Aorta (tissue), 5 donors: ENCODE measurements at places on chromosomes 6 and 20. TPM values are rescaled to one million over a fixed set of nuclear protein-coding genes. Genes with fewer than 3 reads are reported as not detected.

DNA sequence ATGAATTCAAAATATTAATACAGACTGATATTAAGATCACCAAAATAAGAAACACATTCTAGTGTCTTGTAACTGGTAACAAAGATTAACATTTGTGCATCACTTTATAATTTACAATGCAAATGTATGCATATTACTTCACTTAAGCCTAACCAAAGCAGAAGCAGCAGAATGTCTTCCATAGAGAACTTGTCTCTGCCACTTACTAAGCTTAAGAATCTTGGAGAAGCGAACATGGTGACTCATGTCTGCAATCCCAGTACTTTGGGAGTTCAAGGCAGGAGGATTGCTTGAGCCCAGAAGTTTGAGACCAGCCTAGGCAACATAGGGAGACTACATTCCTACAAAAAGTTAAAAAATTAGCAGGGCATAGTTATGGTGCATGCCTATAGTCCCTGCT lies 18.8 kb downstream of the AK9 start:
- no peak for DNase-seq

GRCh38 chr20:1335961-1336698 lies 7.2 kb upstream of the SDCBP2 start:
- DNase-seq = no peak

DNA sequence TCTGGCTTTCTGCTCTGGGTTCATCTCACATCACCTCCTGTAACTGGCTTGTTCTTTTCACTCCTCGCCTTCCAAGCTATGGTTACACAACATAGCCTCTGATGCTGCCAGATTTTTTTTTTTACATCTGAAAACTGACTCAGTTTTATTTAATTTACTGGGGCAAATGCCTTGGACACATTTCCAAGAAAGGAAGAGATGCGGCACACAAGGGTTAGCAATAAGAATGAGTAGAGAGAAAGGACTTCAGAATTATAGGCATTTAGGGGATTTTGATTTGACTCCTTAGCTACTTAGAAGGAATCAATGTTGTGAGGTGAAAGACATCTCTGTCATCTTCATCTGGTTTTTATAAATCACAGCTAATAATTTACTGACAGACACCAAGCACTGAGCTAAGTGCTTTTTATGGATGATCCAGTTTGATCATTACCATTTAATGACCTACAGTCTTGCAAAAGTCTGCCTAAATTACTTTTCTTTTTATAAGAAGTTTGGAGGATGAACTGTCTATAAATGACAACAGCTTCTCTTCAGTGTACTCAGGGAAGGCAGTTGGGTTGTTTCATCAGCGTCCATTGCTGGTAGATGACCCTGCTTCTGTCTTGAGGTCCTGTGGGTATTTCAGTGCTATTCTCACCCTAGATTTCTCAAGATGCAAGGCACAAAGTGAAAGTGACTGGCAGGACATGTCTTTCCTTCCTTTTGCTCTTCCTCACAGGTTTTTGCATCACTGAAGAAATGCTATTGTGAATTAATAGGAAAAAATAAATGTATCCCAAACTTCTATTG lies 31.1 kb downstream of the LAMA4 start:
- no peak for DNase-seq

- DNase-seq = no peak
Measured at GRCh38 chr6:138503881-138504680, 4.8 kb upstream of the NHSL1 start.

DNA sequence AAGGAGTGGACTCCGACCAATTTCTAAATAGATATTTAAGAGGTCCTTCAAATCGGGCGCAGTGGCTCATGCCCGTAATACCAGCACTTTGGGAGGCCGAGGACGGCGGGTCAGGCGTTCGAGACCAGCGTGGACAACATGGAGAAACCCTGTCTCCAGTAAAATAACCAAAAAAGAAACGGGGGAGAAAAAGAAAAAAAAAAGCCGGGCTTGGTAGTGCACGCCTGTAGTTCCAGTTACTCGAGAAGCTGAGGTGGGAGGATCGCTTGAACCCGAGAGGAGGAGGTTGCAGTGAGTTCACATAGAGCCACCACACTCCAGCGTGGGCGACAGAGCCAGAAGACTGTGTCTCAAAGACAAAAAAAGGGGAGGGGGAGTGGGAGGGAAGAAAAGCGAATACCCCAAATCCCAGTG lies 53.3 kb upstream of the HFE start:
- DNase-seq = peak; percentile 87

DNA sequence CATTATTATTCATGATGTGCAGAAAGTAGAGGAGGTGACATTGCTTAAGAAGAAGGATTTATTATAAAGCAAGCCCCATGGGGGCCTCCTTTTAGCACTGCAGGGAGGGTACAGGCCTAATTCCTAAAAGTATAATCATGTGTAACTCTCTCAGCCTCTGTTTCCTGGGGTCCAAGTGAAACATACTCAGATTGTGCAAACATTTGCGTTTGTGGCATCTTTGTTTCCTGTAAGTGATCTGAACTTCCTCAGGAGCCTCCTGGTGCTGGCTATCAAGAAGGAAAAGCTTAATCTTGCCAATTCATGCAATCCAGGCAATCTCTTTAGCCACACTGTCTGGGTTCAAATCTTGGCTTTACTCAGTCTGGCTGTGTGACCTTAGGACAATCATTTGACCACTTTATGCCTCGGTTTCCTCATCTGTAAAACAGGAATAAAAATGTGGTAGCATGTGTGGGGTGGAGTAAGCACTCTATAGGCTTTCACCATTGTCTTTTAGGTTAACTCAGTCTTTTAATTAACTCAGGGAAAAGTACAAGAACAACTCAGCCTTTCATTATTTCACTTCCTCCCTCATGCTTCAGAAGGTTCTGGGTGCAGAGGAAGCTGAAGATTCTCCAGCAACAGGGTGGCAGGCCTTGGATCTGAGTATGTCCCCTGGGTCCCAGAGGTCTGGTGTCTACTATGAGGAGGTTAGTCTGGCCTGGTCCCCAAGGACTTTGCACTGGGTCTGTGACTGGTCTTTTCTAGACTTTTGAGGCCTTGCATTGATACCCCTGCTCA lies 831 bp upstream of the SIRPB2 start:
- no peak for DNase-seq

GRCh38 chr6:24692848-24693592 lies 25.9 kb downstream of the C6orf62 start:
- no peak for DNase-seq

DNA sequence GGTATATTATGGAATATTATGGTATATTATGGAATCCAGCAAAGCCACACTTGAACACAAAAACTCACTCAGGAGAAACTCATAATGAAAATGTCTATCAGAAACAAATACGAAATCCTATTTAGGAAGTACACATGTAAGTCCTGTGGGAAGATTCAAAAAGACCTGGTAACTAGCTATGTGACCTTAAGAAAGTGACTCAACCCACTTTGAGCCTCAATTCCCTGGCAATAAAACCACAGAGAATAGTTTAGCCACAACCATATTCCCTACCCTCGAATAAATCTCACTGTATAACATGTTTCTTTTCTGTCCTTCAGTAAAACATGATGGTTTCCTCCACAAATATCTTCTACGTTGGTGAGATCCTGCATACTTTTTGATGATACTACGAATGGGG lies 56.4 kb downstream of the ZMYND8 start:
- no peak for DNase-seq

GRCh38 chr6:170295510-170296422 lies 4.9 kb upstream of the DLL1 start:
- DNase-seq = no peak

- DNase-seq = no peak
Measured at GRCh38 chr6:105740946-105741645, 338.2 kb upstream of the PREP start.

DNA sequence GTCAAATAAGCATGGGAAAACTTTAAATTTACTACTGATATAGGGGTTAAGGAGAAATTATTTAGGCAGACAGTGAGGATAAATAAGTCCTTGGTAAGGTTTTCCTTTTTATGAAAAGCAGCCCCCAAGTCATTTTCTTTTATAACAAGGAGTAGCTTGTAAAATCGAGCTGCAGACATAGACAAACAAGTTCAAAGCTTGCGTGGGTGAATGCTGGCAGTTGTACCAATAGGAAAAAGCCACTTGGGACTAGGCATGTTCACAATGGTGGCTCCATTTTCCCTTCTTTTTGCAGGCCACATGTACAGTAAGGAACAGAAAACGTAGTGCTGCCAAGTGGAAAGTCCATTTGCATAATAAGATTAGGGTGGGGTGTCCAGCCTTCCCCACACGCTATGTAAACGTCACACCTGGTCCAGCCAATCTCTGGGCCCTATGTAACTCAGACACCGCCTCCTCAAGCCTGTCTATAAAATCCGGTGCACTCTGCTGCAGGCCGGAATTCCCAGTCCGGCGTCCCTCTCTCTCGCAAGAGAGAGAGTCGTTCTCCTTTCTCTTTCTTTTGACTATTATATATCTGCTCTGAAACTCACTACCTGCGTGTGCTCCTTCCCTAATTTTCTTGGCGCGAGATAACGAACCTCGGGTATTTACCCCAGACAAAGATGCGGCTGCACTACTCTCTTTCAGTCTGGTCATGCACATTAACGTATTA lies 217.1 kb upstream of the MAN1A1 start:
- no peak for DNase-seq

DNA sequence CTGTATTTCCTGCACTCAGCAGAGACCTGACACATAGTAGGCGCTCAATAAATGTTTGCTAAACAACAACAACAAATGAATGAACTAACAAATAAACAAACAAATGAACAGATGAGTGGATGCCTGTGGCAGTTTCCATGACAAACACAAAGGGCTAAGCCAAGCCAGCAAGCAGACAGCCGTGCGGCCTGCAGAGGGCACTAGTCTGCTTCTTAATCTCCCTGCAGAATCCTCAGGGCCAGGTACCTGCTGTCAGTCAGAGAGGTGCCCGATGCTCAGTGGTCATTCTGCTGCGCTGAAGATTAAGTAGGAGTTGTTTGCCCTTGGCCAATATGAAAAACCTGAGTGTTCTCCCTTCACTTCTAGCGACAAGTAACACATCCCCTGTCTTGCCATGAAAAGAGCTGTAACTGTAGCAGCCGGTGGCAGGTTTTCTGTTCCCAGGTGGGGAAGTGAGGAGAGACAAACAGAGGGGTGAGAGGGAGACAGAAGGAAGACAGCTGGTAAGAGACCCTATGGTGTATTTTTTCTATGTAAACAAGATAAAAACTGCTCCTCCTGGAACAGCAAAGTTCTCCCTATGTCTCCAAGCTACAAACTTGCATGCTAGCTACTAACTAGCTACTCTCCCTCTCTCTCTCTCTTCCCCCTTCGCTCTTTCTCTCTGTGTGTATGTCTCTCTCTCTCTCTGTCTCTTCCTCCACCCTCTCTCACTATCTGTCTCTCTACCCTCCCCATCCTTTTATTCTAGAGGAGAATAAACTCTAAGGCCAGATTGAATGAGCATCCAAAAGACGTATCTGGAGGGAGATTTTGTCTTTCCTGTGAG lies at the start of gene MC3R:
Gene MC3R (plus strand): TSS at position 779 of the 829 bp plus-strand sequence. CDS start 112 bp downstream, outside the sequence.
- no peak for DNase-seq

DNA sequence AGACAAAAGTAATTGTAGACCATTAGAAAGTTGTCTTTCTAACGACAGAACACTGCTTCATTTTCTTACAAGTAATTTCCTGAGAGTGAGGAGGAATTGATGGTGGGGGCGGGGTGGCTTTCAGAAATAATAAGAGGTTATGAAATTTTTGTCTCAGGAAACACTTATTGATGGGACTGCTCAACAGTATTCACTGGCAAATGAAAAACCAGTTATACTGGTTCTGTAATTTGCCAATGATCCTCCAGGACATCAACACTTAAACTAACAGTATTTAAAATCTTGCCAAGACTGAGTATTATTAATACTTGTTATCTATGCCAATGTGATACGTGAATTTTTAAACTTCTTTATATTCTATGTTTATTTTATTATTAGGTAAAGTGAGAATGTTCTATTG lies 41.8 kb upstream of the FUT9 start:
- no peak for DNase-seq

DNA sequence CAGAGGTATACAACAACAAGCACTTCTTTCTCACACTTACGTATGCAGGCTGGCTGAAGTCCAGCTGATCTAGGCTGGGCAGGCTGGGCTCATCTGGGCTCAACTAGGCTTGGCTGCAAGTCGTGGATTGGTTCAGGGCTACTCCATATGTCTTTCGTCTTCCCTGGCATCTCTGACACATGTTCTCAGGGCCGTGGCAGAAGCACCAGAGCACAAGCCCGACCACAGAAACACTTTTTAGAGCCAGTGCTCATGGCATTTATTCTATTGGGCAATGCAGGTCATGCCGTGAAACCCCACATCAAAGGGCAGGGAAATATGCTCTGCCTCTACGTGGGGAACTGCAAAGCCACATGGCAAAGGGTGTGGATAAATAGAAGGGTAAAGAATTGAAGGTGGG lies 93.8 kb downstream of the RIN2 start:
- DNase-seq = no peak

GRCh38 chr6:18242062-18242851 lies 22.1 kb downstream of the DEK start:
- DNase-seq = no peak

DNA sequence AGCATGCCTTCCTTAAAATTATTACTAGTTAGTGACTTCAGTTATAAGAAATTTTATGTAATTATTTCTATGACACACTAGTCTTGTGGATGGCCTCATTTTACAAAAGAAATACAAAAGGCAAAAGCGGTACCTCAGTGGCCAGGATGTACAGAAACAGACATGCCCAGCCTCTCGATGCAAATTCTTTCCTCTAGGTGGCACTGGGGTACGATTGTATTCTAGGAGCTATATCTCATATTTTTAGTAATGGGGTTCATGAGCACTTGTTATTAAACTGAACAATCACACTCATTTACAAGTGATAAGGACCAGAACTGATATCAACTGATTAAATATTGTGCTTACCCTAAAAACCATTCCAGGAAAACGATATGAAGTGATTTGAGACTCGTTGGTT lies 59.8 kb downstream of the SOD2 start:
- no peak for DNase-seq

DNA sequence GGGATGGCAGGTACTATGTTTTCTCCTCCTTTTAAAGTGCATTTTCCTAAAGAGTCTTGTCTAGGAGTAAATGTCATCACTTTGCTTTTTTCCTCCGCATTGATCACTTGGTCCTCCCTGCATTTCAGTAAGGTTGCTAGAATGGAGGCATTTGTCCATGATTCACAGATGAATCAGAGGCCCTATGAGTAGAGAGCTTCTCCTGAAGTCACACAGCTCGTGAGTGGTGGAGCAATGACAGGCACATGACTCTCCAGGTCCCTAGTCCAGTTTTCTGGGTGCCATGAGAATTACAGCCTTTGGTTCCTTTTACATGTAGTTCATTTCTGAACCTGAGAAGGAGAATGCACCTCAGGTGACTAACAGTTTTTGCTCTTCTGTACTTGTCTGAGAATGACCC lies 50.5 kb downstream of the HLA-A start:
- no peak for DNase-seq

GRCh38 chr20:2653556-2654383 lies 1.3 kb downstream of the NOP56 start:
- DNase-seq = no peak

Gene TRAPPC3L
- total RNA-seq = 0.55 TPM

Gene ADGB
- 0.18 TPM for total RNA-seq

Gene ANKRD66
- not detected for total RNA-seq

Gene ULBP1
- total RNA-seq = 0.13 TPM

Gene PLN
- 587 TPM for total RNA-seq

Gene AGER
- 6.4 TPM for total RNA-seq

Gene CLPSL1
- not detected for total RNA-seq

Gene CALHM4
- not detected for total RNA-seq

Gene PCMT1
- 48.4 TPM for total RNA-seq

Gene MUCL3
- total RNA-seq = not detected

Gene SLC2A10
- total RNA-seq = 25.6 TPM

Gene WFDC2
- 2.3 TPM for total RNA-seq

Gene EPPIN
- not detected for total RNA-seq

Gene ARMC2
- 20.7 TPM for total RNA-seq
